ENCODE measurements at places on chromosomes 16 and 17.

GRCh38 chr17:72192800-72193192 lies 72.0 kb downstream of the SOX9 start:
- ATAC-seq = no peak

- no peak for ATAC-seq
These were observed 9.5 kb upstream of the KRT19 start for GRCh38 chr17:41537614-41537954.

DNA sequence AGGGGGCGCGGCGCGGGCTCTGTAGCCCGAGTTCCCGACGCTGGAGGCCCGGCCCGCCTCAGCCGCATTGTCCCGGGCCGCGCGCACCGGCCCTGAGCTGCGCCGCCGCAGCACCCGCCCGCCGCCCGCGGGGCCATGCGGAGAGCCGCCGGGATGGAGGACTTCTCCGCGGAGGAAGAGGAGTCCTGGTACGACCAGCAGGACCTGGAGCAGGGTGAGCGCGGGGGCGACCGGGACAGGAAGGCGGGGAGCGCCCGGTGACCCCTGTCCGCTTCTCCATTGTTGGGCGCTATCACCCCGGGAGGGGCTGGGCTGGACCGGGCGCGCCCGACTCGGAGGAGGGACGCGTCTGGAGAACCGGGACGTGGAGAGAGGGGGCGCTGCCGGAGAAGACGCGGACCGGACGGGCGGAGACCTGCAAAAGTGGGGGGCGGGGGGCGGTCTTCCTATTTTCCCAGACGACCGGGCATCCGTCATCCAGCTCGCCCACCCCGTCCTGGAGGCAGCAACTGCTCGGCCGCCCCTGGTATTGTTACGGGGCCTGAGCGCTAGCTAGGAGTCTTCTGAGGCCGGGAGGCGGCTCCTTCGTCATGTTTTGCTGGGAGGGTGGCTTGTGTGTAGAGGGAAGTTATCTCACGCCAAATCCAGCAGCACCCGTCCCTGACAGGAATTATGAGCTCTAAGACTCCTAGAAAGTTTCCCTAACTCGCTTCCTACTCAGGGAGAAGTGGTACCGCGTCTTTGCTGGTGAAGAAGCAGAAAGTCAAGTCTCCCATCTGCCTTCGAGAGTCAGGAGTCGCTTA lies 678 bp downstream of the CDR2L start:
- ATAC-seq = peak; percentile 64

DNA sequence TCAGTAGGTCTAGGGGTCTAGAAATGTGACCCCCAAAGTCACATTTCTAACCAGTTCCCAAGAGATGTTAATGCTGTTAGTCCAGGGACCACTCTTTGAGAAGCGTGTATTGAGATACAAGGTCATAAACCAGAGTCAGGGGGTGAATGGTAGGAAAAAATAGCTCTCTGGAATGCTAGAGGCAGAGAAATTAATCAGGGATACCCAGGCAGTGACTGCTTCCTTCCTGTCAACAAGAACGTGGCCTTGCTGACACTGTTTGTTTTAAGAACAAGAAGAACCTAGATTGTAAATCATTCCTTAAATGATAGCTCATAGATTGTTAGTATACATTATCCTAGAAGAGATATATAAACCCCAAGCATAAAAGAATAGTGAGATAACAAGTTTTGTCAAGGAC lies 43.8 kb downstream of the PITPNM3 start:
- no peak for ATAC-seq

DNA sequence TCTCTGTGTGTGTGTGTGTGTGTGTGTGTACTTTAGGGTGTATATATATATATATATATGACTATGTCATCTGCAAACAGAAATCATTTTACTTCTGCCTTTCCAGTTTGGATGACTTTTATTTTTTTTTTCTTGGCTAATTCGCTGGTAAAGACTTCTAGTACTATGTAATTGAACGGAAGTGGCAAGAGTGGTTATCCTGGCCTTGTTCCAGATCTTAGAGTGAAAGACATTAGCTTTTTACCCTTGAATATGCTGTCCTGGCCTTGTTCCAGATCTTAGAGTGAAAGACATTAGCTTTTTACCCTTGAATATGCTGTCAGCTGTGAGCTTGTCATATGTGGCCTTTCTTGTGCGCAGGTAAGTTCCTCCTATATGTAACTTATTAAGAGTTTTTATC lies 72.7 kb upstream of the MYOCD start:
- no peak for ATAC-seq

- ATAC-seq = no peak
These were observed 37.8 kb upstream of the N4BP1 start for GRCh38 chr16:48647794-48648193.

DNA sequence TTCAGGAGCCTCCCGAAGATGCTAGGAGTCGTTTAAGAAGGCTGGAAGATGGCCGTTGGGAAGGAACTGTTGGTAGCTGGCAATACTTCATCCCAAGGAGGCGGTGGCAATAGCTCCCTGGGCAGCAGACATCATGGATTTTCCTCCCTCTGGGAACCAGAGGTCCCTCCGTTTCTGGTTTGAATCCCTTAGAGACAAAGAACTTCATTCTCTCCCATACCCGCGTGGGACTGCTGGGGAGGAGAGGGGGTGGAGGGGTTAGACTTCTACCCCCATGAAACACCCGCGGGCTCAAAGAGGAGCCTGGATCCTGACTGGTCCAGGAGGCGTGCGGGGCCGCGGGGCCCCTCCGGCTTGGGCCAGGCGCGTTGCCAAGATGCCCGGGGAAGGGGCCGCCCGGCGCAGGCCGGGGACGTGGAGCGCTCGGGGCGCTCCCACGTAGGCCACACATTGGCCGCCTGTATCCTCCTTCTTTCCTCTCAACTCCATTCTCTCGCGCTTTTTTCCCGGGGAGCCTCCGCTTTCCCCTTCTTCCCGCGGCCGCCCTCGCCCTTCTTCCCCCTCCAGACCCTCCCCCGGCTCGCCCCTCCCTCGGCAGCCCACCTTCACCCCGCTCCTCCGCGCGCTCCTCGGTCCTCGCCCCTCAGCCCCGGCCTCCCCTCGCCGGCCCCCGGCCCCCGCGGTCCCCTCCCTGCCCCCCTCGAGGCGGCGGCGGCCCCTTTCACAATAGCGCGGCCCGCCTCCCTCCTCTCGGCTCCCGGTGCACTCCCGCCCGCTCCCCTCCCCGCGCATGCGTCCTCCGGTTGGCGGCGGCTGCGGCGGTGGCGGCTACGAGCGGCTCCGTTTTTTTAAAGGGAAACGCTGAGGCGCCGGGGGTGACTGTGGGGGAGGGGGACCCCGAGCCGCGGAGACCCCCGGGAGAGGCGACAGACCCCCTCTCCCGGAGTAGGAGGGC lies at the start of gene MSL1:
TSS of gene MSL1 (plus strand) at position 791 of the 955 bp plus-strand sequence. CDS start 642 bp downstream, outside the sequence.
- ATAC-seq = peak; percentile 78

DNA sequence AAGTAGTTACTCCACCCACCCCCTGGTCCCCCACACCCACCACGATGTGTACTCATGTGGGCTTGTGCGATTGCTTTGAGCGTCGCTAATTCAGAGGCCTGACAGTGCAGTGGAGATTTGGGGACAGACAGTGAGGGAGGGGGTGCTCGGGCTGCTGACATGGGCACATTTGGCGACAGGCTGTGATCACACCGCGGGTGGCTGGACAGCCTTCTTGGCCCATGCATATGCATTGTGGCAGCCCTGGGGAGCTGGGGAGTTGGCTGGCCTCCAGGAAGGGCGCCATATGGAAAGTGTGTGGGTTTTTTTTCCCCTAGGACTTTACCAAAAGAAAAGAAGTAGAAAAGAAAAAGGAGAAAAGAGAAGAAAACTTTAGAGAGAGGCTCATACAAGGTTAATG lies 275.5 kb upstream of the N4BP1 start:
- ATAC-seq = no peak

DNA sequence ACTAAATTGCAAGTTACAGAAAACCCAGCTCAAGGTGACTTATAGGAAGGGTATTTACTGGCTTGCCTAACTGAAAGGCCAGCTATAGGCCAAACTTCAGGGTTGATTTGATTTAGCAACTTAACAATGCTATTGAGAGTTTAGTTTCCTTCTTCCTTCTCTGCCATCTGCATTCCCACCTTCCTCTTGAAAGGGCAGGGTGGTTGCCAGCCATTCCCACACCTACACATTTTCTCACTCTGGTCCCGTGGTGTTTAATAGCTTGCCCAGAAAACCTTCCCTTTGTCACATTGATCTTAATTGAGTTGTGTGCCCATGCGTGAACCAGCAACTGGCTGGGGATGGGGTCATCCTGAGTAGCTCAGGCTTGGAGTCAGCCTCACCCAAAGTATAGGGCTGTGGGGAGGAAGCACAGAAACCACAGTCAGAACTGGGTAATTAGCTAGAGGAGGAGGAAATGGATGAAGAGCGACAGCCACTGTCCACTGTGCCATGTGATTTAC lies 194.7 kb downstream of the SPECC1 start:
- no peak for ATAC-seq

DNA sequence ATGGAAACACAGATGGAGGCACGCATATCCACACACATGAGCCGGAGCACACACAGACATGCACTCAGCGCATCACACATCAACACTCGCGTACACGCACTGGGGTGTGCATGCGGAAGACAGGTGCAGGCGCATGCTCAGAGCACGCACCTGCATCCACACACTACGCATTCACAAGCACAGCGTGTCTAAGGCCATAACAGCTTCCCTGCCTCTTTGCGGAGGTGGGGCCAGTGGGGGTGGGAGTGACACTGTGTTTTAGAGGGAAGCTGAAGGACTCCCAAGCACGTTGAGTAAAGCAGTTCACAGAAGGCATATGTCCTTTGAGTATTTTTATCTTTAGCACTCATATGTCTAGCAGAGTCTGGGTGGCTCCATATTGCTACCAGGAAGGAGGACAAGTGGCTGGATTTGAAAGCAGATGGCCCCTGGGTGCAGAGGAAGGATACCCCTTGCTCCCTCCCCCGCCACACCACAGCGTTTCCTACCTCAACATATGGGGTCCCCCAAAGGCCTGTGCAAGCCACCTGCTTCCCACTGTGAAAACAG lies 68.6 kb upstream of the TOB1 start:
- ATAC-seq = no peak

- ATAC-seq = peak; percentile 58
These were observed 3.4 kb upstream of the NTN3 start for GRCh38 chr16:2467528-2468232.

DNA sequence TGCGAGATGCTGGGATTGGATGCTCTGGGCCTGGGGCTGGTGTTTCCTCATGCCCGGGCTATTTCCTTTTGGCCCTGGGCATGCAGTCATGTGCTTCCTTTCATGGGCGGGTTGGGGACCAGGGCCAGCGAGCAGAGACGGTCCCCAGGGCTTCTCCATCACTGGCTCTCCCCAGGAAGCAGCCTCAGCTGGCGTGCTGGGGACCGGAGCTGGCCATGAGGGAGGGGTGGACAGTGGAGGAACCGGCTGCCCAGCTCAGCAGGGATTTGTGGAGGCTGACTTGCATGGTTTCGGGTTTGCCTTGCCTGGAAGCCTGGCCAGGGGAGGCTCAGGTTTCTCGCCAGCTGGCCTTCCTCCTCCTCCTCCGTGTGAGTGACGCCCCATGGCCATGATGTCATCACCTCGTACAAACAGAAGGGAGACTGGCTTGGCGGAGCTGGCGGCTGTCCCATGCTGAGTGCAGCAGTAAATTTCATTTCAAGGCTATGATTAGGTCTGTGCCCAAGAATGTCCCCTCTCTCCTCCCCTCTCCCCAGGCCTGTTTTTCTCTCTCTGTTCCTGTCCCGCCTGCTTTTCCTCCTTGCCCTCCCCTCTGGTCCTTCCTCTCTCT lies 8.9 kb upstream of the TIMP2 start:
- no peak for ATAC-seq

- ATAC-seq = no peak
These were observed 34.8 kb downstream of the UBN1 start for GRCh38 chr16:4882000-4882632.

- ATAC-seq = peak; percentile 42
These were observed 5.9 kb downstream of the BAIAP2 start for GRCh38 chr17:81040791-81041337.

DNA sequence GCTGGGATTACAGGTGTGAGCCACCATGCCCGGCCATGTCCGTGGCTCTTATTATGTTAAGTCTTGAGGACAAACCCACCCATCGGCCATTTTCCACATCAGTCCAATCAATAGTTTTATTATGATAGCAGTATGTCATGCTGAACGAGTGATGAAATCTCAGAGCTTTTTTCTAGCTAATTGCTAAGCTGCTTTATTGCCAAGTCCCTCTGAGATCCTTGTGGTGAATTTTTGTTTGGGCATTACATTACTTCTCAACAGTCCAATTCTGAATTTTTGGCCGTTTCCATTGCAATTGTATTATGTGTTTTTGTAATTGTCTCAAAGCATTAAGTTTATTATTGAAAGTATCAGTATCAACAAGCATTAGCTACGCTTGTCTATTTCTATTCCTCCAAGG lies 10.9 kb downstream of the RNF112 start:
- no peak for ATAC-seq

GRCh38 chr17:50672831-50673551 lies 34.7 kb downstream of the ANKRD40 start:
- ATAC-seq = no peak

DNA sequence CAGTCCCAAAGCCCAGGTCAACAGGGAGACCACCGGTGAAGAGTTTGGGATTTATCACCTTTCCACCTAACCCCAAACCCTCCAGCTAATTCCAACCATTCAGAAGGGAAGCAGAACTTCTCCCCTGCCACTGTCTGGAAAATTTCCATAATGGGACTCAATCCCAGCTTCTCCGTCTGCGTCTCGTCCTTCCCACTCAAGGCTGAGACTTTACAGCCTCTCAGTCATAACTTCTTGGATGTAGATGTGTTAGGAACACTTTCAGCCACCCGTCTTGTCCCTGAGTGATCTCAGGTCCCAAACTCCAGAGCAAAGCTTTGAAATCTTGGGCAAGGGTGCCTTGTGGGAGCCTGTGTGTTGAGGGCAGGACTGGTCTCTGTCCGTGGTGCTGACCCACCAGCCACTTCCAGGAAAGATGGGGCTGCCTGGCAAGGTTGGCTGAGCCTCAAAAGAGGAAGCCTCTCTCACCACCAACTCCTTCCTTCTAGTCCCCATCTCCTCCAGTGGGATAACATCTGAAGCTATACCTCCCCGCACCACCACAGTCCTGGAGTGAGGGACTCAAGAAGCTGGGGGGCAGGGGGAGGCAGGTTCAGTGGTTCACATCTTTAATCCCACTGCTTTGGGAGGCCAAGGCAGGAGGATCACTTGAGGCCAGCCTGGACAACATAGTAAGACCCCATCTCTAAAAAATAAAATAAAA lies 9.3 kb downstream of the GAS2L2 start:
- no peak for ATAC-seq

GRCh38 chr16:74083541-74083940 lies 213.1 kb upstream of the PSMD7 start:
- ATAC-seq = no peak

DNA sequence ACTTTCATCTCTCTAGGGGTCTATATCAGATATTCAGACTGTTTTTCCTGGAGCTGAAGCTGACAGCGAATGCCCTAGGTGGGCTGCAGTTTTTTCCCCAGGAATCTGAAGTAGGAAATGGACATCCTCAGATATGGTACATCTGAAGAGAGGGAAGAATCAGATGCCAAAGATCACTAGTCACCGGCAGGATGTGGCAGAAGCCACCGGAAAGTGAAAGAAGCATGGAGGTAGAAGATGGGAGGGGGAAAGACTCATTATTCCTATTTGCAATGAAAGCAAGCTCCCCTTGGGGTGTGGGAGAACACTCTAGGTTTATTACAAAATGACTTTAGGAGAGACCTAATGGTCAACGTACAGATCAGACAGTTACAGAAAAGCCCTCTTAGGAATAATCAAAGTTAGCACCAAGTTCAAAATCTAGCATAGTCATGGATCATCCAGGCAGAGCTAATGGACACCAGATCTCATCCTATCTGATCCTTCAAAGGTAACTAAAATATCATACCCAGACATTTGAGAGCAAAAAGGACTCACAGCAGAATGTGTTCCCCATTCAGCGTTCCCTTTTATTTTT lies 110.7 kb downstream of the HS3ST3A1 start:
- ATAC-seq = no peak

GRCh38 chr17:45869676-45870341 lies 24.5 kb upstream of the MAPT start:
- no peak for ATAC-seq

Data from activated T-helper 17 cell treated with anti-CD3 and anti-CD28 coated beads, Interleukin-2, amount 50 U/mL, for 72 hours (primary cell).